ENCODE measurements at places on chromosomes 7 and 10.

DNA sequence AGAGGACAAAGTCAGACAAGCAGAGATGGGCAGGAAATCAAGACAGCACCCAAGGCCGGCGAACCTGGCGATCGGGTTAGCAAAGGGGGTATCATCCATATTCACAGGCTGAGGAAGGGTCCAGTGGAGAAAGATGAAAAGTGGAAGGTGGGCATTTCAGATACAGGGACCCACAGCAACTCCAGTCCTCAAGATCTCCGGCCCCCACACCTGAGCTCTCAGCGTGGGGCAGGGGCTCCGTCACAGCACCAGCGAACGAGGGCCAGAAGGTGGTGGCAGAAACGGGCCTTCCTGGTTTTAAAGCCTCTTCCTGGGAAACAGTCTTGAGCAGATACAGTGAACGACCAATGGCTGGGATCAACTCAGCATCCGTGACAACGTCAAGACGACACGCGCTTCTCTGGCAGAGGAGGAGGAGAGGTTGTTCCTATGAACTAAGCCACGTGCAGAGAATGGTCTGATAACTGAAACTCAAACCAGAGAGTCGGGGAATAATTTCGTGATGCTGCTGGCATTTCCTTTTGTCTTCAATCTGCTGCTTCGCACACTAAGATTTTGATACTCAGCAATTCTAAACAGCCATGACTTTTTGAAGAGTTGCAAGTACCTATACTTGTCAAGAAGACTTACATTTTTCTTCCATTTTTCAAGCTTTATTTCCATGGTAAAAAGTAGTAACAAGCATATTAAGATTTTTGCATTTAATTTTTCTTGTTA lies 219.8 kb downstream of the ZMYND11 start:
- DNase-seq, result no peak

DNA sequence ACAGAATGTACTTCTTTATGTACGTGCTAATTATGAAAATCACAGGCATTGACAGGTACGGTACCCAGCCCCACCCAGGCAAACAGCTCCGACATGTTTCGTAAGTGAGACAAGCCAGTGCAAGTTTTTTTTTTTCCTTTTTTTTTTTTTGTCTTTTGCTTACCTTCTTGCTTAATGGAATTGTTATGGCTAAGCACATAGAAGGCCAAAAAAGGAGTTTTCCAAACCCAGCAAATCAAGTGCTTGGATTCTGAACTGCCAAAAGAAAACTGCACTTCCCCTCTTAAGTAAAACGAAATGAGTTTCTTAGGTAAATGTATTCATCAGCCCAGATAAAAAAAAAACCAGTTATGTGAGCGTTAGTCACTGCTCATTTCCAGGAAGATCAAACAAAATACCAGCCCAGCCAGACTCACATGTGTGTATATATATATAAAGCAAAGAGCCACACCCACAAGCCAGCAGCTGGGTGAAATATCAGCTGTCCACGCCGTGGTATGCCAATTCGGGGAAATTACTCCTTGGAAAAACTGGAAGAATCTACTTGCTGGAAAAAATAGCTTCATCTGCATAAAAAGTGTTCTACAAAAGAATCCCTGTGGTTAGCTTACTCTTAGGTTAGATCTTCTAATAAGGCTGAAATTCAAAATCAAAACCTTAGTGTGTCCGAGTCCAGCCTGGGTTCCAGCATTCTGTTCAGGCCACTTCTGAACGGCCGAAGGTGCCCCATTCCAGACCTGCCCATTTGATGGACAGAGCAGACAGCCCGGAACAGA lies 8.0 kb downstream of the KLF6 start:
- peak; percentile 85 for DNase-seq

- DNase-seq, result no peak
Observed at GRCh38 chr10:8534891-8535290, 480.4 kb downstream of the GATA3 start.

DNA sequence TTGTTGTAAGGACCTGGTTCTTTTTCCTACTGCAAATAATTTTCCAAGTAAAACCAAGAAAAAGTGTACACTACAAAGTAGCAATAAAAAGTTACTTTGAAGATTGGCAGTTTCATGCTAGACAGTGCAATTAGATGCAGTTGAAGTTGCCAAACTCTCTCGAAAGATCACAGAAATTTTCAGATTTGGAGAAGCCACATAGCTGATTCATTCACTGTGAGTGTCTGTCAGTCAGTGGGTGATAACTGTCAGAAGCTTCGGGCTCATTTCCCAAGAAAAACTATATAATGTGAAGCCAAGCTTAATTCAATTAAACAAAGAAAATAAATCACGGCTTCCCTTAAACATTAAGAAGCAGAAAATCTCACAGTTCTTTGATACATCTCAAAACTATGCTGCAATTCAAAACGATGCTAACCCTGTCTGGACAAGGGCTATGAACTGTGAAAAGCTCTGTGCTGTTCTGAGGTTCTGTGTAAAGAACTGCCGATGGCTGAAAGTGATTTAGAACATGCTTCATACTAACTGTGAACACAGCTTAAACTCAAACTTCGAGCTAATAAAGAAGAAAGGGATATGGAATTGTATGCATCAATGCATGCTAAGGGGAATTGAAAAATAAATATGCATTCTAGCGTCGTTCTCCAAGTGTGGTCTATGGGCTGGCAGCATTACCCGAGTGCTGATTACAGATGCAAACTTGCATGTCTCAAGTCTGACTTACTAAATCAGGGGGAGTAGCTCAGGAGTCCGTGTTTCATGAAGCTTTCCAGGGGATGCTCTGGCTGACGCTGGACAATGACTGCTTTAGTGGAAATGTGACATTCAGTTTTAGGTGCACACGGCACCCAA lies 557.4 kb downstream of the CALN1 start:
- no peak for DNase-seq

DNA sequence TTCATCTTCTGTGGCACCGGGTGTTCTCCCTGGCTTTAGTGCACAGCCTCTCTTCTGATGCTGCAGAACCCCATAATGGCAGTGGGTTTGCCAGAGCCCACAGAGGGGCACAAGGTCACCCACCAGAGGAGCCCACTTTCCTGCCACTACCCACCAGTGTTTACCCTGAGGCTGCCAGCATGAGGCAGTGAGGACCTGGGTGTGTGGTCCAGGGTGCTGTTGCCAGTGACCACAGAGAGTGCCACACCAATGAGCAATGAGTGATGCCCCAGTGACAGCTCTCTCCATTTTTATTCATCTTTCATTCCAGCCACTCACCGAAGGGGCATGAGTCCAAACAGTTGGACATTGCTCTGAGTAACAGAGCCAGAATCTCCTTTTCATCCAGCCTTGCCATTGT lies 34.8 kb downstream of the MTURN start:
- DNase-seq, result no peak

GRCh38 chr7:1019789-1020610 lies 24.3 kb upstream of the GPR146 start:
- no peak for DNase-seq

- DNase-seq, result no peak
Observed at GRCh38 chr10:83089335-83089734, 1050.0 kb upstream of the GHITM start.

DNA sequence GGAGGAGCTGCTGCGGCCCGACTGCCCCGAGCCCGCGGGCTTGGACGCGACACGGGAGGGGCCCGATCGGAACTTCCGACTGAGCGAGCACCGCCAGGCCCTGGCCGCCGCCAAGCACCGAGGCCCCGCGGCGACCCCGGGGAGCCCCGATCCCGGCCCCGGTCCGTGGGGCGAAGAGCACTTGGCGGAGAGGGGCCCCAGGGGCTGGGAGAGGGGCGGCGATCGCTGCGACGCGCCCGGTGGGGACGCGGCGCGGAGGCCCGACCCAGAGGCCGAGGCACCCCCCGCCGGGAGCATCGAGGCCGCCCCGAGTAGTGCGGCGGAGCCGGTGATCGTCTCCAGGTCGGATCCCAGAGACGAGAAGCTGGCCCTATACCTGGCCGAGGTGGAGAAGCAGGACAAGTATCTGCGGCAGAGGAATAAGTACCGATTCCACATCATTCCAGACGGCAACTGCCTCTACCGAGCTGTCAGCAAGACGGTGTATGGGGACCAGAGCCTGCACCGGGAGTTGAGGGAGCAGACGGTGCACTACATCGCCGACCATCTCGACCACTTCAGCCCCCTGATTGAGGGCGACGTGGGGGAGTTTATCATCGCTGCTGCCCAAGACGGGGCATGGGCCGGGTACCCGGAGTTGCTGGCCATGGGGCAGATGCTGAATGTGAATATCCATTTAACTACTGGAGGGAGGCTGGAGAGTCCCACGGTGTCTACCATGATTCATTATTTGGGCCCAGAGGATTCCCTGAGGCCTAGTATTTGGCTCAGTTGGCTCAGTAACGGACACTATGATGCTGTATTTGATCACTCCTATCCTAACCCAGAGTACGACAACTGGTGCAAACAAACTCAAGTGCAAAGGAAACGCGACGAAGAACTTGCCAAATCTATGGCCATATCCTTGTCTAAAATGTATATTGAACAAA lies 1.4 kb downstream of the OTUD1 start:
- no peak for DNase-seq

DNA sequence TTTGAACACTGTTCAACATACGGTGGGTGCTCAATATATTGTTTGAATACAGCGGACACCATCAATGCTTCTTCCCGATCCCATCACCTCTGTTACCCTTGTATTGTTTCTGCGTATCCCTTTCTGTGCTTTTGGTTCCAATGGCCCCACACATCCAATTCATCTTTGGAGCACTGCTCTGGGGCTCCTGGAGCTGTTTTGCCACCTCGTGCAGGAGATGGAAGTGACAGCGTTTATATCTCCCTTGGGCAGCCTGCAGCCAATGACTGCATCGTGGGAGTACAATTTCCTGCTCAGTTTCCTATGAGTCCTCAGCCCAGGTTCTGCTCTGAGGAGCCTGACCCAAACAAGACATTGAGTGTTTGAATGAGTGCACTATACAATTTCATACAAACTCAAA lies 50.2 kb upstream of the PIK3CG start:
- DNase-seq, result no peak

- DNase-seq, result no peak
Observed at GRCh38 chr10:71952745-71953144, 11.4 kb upstream of the CHST3 start.

GRCh38 chr7:107355616-107356015 lies 114.2 kb upstream of the GPR22 start:
- DNase-seq, result no peak
